Nephron progenitor cell (in vitro differentiated cells): ENCODE measurements at places on chromosomes 13 and 19.

DNA sequence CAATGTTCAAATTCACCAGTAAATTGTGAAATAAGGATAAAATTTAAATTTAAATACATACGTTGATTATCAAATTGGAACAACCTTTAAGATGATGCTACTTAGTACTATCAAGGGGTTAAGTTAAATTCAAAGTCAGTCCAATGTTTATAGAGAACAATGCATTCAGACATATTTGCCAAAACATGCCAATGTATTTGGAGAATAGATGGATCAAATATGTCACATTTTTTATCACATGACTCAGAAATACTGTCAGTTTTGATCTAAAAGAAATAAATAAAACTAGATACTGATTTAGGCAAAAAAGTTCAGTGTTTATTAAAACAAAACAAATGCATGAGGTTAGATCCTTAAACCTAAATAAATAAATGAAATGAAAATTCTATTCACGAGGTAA lies 281.2 kb downstream of the SLITRK5 start:
- no peak for DNase-seq

GRCh38 chr19:8174706-8175105 lies 25.3 kb upstream of the FBN3 start:
- DNase-seq, result no peak

DNA sequence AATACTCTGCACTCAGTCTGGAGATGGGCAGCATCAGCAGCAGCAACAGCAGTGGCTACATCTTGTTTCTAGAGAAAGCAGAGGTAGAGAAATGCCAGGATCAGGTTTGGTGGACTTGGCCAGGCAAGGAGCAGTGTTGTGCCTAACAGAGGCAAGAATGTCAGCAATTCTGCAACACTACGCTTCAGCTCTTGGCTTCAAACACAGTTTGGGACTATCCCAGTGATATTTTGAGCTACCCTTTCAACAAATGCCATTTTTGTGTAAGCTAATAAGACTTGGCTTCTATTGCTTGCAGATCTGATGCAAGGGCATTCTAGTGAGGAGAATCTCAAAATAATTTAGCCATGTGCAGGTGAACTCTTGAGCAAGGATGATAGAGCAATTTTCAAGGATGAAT lies 271.3 kb downstream of the PCDH20 start:
- no peak for DNase-seq

- DNase-seq, result no peak
These were observed 25.9 kb downstream of the RCN3 start for GRCh38 chr19:49553451-49554271.

DNA sequence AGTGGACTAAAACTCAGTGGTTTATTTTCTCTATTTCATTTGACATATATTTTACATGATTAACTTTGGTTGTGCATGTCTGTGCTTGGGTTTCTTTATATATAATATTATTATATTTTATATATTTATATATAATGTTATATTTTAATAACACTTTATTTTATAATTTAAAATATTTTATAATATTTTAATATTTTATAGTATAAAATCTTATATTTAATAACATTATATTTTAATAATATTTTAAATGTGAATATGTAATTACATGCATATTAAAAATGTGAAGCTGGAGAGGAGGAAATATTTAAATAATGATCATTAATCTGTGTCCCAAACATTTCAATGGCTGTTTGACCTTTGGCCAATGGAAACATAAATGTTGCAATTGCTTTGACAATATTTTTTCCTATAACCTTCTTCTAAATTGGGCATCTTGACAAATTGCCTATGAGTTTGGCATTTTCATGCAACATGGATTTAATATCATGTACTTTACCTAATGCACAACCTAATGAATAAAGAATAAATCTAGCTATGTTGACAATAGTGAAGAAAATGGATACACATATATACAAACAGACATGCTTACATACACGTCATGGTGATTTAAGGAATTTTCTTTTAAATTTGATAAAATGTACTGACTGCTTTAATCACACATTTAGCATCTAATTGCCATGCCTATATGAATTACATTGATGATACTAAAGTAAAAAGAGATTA lies 607.1 kb downstream of the SLITRK6 start:
- no peak for DNase-seq
